ENCODE measurements at places on chromosomes 4 and X.

GRCh38 chr4:6049985-6050384 lies 31.8 kb upstream of the C4orf50 start:
- no peak for DNase-seq

DNA sequence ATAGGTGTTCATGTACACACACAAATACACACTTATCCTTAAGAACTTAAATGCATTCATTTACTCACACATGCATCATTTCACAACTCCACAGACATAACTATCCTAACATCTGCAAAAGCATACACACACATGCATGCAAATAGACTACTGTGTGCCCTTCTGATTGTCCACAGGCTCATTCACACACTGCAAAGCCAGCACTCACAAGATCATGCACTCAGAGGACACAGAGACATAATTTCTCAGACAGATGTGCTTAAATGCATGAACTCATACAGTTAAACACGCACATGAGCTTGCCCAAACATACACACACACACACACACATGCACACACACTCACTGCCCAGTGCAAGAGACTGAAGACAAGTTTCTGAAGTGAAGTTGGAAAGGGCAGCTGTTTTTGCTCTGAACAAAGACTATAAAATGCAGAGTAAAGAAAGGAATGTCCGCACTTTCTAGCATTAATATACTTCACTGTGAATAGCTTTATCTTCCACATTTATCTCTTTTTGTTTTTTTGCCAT lies 1018.0 kb upstream of the HS3ST1 start:
- DNase-seq: no peak

DNA sequence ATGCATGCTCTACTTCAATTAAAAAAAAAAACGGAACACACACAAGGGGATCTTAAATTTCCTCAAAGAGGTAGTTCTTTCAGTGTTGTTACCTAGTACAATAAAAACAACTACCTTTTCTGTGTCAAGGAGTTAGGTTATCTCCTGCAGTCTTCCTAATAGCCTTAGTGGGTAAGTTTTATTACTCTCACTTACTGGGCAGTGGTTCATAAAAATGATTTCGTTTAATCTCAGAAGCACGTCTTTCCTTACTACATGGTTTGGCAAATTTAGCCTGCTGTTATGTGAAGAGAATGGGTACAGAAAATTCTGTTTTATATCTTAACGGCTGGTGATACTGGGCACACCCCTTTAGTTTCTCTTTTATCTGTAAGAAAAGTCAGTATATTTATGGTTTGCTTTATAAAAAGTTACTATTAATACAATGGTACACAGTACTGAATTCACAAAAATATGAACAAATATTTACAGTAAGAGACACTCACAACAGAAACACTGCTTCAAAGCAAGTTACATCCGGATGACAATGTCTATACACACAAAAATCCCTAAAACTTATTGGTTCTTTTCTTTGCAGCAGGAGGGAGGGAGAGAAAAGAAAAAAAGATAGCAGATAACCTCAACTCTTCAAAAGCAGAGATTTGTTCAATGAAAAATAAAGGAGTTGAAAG lies 8.8 kb downstream of the ADH5 start:
- DNase-seq: no peak

DNA sequence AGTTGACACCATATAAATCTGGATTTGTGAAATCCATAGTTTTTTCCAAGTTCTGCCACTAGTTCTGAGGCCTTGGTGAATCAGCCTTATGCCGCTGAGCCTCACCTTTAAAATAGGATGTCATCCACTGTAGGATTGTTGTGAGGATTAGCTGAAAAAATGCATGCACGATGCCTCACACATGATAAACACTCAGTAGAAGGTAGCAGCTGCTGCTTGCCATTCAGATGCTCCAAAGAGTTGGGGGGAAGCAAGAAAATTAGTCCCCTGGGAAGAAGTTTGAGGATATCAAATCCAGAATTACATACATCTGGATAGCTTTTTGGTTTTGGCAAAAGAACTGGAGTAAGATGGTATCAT lies 7.4 kb downstream of the MMAA start:
- DNase-seq: no peak

GRCh38 chr4:110489901-110490508 lies 14.1 kb downstream of the ENPEP start:
- DNase-seq: no peak

- no peak for DNase-seq
These were observed 47.7 kb downstream of the RWDD4 start for GRCh38 chr4:183611210-183611830.

- DNase-seq: no peak
These were observed 24.3 kb upstream of the DKK2 start for GRCh38 chr4:107060388-107060787.

GRCh38 chrX:69565247-69565815 lies 50.6 kb upstream of the EDA start:
- DNase-seq: no peak

GRCh38 chr4:30811296-30811695 lies 91.1 kb downstream of the PCDH7 start:
- DNase-seq: no peak

- DNase-seq: no peak
These were observed 42.9 kb downstream of the RBM47 start for GRCh38 chr4:40586729-40587128.

DNA sequence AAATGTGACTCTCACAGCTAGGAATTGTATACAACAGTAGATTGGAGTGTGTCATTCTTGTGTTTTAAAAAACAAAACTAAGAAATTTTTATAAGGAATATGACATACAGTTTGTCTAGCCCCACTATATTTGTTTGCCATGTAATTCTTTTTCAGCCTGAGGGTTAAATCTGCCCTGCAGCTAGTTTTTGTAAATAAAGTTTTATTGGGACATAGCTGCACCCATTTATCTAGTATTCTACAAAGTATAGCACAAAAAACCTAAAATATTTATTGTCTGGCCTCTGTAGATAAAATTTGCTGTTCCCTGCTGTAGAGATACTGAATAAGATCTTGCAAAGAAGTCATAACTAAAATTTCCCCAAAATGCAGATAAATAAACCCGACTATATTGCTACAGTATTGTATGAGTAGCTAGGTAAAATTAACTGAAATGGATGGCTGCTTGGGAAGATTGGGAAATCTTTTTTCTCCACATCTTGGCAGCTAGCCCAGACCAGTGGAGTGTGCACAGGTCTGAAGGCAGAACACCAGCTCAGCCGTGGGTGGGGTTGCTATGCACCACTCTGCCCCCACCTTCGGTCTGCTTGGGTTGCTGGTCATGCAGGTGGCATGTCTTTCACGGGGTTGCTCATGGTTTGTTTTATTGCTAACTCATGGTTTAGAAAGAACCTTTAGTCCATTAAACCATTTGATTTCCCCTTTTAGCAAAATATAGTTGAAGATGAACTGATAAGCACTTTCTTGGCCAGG lies 127.9 kb downstream of the KLHL8 start:
- DNase-seq: no peak

- no peak for DNase-seq
These were observed 16.4 kb downstream of the MBNL3 start for GRCh38 chrX:132472397-132472796.

DNA sequence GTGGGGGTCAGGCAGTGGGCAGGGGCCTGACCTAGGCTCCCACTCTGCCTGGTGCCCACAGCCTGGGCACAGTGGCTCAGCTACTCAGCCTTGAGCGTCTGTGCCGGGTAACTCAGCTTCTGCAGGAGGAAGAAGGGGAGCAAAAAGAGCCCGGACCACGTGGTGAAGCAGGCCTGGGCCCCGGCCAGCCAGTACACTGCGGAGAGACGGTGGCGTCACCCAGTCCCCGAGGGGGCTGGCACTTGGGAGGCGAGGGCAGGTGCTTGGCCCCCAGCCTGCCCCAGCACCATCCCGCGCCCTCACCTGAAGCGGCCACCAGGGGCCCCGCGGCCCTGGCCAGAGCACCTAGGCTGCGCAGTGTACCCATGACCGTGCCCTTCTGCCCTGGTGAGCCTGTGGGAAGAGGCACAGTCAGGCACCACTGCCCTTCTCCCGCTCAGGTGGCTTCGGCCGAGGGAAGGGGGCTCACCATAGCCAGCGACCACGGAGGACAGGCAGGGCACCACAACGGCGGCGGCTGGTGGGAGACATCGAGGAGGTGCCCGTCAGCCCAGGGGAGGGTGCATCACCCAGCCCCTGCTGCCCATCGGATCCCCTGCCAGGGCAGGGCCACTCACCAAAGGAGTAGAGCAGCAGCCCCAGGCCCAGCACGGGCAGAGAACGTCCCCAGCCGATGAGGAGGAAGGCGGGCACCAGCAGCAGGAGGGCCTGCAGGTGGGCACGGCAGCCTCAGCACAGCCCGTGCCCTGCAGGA lies 32.3 kb downstream of the NOP14 start:
- DNase-seq: peak; percentile 38

GRCh38 chrX:9911487-9911886 lies 55.7 kb upstream of the CLDN34 start:
- DNase-seq: no peak

GRCh38 chr4:40309250-40309774 lies 25.8 kb upstream of the CHRNA9 start:
- DNase-seq: no peak

DNA sequence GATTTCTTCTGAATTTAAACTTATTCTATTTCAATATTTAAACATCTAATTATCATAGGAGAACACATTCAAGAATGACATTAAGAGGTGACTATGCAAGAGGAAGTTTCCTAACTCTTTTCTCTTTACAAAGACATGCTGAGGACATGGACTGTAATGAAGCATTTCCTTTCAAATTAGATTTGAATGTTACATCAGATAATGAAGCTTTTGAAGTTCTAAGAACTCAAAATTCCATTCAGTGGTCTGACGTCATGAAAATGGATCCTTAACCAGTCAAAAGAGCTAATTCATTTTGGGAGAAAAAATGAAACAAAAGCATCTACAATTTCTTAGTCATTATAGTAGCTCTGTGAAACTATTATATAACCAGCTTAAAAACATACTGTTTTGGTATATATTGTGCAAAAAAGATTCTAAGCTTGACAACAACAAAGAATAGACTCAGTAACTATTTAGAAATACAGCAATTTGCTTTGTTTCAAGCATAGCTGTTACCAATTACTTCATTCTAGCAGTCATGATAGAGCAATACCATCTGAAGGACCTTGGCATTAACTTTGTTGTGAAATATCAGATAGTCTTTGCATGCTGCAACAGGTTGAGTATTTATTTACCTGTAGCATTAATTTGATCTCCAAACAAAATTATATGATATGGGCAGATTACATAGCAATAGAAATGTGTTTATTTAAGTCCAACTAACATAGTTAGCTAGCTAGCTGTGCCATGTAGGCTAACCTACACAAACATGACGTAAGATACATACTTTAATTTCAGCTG lies 13.7 kb upstream of the DTHD1 start:
- no peak for DNase-seq

DNA sequence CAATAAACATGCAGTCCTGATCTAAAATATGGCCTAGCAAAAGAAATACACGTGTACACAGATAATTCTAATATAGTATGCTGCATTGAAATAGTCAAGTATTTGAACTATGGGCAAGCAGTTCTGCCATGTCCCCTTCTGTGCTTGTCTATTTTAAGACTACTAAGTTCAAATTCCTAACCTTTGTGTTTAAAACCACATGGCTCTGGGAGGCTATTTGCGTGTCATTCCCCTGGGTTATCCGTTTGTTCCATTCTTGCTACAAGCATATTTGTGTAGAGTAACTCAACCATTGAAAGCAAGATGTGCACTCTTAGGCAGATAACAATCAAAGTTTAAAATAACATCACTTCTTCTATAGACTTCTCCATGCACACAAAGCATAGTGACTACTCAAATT lies 25.4 kb upstream of the TBC1D1 start:
- no peak for DNase-seq

DNA sequence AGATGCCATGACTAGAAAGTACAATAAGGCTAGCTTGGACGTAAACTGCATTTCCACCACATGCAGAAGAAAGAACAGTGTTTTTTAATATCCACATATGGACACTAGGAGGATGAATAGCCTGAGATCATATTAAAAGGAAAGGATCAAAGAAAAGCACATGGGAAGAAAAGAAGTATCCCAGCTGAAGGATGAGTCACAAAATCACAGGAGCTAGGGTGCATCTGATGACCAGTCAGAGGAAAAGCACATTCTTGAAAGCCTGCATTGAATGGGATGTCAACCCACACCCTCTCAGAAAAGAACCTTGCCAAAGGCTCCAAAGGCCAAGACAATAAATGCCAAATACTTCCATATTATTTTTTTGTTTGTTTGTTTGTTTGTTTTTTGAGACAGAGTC lies 56.8 kb upstream of the PRDX4 start:
- no peak for DNase-seq

DNA sequence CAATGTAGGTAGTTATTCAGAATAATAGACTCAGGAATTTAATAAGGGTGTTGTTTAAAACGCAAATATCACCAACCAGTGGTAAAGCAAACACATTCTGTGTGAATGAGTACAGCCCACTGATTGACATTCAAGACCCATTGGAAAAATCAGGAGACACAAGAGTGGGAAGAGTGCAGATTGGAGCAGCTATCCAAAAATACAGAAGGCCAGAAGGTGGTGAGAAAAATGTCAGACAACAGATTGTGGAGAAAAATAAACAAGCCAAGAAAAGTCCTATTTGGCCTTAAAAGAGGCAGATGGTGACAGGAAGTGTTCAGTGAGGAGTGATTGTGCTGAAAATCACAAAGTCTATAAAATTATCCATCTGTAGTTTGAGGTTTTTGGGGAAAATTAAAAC lies 39.3 kb downstream of the CPE start:
- DNase-seq: no peak

DNA sequence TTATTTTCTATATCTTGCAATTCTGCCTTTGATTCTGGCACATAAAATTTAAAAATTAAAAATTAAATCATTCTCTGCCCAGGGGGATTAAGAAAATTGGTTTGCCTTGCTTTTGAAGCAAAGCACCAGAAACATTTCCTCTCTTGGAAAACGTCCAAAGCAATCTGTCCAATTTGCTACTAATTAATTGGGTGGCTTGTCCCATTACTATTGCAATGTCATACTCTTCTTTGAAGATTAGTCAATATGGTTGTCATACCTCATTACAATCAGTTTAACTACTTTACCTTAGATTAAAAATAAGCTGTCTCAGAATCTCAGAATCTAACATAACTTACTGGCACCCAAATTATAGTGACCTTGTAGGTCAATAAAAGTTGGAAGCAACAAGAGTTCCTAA lies 208.8 kb downstream of the TMA16 start:
- no peak for DNase-seq

DNA sequence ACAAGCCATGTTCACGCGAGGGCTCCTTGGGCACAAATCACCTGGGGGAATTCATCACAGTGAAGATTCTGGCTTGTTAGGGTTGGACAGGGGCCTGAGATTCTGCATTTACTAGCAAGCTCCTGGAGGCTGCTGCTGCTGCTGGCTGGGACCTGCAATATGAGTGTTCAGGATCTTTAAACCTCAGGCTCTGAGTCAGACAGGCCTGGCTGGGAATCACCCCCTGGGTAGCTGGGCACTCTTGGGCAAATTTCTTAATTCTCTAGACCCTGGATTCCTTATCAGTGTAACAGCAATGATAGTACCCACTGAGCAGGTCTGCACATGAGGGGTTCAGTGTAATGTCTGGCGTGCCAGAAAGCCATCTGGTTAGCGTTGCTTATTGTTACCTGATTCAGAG lies 101.5 kb downstream of the DHX15 start:
- DNase-seq: no peak

- no peak for DNase-seq
These were observed 164.4 kb upstream of the FTHL17 start for GRCh38 chrX:31236231-31236630.
